A172 (cell line): ENCODE measurements at places on chromosomes 2 and 18. TPM values are rescaled to one million over a fixed set of nuclear protein-coding genes. Genes with fewer than 3 reads are reported as not detected.
A peak's percentile ranks its signal among the peaks of the same experiment; 100 is the strongest.

The AFF3 gene
- 1.9 and 6.7 TPM in 2 replicates for total RNA-seq

The RBMS1 gene
- 68.6 and 83.7 TPM in 2 replicates for total RNA-seq

The DSG1 gene
- not detected in 2 replicates for total RNA-seq

The MOCOS gene
- 3.3 and 3.9 TPM in 2 replicates for total RNA-seq

DNA sequence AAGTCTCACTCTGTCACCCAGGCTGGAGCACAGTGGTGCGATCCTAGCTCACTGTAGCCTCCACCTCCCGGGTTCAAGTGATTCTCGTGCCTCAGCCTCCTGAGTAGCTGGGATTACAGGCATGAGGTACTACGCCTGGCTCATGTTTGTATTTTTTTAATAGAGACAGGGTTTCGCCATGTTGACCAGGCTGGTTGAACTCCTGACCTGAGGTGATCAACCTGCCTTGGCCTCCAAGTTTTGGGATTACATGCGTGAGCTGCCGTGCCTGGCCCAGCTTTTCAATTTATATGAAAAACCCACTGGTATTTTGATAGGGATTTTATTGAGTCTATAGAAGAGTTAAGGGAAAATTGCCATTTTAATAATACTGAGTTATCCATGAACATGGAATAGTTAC is 63.3 kb downstream of the XRCC5 start:
- no peak for DNase-seq

GRCh38 chr18:13638719-13639595 is 87.4 kb downstream of the FAM210A start:
- no peak for DNase-seq

DNA sequence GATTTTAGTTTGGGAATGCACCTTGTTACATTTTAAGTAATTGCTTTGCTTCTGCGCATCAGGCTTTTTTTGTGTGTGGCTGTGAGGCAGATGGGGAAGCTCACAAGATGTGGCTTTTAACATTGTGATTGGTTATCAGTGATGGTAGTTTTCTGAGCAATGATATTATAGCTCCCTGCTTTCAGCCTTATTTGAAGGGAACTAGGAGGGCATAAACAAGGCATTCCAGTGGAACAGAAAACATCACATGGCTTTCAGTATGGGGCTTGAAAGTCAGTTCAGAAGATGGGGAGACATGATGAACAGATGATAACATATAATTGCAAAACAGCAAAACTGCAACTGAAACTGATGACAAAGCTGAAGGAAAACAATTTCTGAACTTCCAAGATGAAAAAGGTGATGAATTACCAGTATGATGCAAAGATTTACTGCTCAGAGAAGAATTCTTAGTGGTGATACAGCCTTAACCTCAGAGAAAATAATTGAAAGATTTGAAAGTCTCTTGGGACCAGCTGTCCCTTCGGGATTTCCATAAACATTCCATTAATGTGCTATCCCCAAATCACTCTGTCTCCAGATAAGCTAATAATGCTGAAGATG is 439.7 kb downstream of the RND3 start:
- no peak for DNase-seq

DNA sequence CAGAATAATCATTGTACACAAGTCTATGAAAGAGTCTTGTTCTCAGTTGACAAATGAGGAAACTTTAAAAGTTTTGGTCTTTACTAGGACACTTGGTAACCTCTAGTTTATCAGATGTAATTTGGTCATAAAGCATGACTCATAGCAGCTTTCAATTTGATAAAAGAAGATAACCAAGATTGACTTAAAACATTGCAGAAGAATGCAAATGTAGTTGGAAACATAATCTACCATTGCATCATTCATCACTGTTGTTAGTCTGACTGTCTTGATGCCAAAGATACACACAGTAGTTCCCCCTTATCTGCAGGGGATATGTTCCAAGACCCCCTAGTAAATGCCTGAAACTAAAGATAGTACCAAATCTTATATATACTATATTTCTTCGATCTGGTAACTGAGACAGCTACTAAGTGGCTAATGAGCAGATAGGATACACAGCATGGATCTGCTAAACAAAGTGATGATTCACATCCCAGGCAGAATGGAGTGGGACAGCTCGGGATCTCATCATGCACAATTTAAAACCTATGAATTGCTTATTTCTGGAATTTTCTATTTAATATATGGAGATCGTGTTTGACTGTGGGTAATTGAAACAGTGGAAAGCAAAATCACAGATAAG is 131.4 kb upstream of the CCDC68 start:
- no peak for DNase-seq

DNA sequence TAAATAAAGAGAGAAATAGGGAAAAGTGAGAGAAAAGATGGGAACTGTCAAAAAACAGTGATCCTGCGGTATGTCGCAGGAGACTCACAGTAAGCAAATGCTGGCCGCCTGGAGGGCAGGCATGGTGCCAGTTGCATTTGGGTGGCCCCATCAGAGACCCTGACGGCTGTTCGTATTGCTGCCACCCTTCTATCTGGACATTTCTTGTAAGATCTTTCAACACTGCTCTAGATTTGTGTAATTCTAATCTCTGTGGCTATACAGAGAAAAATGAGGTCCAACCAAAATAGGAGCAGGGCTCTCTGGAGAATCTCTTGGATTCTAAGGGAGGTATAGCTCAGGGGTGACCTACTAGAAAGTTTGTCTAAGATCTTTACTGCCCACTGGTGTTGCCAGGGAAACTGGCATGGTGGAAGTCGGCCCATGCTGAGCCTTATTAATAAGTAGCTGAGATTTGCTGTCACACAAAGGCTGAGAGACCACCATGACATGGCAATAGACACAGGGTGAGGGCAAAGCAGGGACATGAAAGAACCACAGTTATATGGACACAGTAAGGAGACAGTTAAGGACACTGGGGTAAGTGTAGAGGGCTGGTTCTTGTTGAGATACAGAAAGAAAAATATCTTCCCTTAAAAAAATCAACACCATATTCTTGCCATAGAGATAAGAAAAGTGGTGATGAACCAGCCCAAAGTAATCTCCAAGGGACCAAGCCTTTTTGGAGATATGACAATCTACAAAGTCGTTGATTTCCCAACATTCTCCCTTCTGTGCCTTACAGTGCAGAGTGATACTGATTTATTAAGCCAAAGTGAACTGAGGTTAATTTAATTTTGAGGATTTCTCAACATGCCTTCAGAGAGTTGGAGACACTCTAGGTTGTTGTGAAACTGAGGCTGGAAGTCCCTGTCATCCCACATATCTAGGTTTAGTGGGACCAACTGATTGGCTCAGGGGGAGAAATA is 26.4 kb upstream of the FZD7 start:
- DNase-seq, result no peak

DNA sequence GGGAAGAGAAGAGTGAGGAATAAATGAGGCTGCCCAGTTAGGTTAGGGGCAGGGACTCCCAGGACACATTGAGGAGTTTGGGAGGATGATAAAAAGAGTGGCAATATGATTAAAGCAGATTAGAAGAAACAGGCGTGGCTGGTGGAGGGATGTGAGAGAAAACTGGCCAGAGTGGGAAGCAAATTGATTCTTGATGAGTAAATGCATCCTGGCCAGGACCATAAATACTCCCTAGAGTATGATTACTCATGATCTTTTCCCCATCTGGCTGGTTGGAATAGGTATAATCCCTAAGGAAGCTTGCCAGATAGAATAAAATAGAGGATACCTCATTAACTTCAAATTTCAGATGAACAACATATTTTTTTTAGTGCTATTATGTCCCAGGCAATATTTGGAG is 21.5 kb upstream of the DAW1 start:
- peak; percentile 70 for DNase-seq

- DNase-seq, result no peak
Measured at GRCh38 chr2:64942693-64943092, 46.5 kb upstream of the SLC1A4 start.

DNA sequence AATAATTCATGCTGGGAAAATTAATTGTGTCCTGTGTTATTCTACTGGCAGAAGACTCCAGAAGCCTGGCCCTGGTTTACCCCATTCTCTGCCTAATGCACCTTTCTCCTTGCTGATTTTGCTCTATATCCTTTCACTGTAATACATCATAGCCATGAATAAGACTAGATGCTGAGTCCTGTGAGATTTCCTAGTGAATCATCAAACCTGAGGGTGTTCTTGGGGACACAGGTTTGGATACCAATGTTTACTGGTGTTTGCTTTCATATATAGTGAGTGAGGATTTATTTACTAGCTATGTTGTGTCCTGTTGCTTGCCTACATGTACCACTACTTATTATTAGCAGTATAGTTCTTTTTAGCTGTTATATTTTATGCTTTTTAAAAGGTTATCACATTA is 6.5 kb downstream of the METTL5 start:
- no peak for DNase-seq
